ENCODE measurements at places on chromosomes 16 and 17.

- DNase-seq, result no peak
Measured at GRCh38 chr17:79836510-79836971, 2.7 kb downstream of the CBX4 start.

- DNase-seq, result no peak
Measured at GRCh38 chr17:73546114-73546513, 98.1 kb downstream of the SDK2 start.

DNA sequence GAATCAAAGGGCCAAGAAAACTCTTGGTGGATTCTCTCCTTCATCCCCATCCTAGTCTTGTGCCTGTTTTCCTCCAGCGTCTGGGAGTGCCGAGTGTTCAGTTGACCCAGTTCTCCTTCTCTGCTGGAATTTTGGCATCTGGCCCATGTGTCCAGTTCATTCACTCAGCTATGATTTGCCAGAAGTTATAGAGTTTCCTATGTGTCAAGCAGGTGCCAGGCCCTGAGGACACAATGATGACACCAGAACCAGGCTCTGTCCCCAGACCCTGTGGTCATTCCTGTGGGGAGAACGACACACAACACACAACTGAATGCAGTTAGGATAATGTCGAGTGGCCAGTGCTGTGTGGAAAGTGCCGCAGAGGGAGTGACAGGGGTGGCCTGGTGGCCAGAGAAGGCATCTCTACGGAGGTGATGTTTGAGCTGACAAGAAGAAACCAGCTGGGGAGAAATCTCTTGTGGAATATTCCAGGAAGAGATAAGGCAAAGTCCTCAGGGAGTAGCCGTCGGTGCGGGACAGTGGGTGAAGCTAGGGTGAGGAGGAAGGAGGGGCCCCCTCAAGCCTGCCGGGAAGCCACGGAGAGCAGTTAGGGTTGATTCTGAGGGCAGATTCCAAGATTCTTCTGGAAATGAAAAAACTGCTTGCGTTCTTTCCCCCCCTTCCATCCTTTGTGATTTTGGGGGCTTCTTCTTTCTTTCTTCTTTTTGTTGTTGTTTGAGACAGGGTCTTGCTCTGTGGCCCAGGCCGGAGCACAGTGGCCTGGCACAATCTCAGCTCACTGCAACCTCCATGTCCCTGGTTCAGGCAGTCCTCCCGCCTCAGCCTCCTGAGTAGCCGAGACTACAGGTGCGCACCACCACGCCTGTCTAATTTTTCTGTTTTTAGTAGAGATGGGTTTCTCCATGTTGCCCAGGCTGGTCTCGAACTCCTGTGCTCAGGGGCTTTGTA lies 35.8 kb upstream of the IL34 start:
- no peak for DNase-seq

GRCh38 chr16:55169780-55170179 lies 154.2 kb upstream of the IRX6 start:
- no peak for DNase-seq

GRCh38 chr17:7858522-7858810 lies 663 bp downstream of the CYB5D1 start:
- DNase-seq, result peak; percentile 59

- DNase-seq, result no peak
Measured at GRCh38 chr16:65153365-65154105, 31.7 kb upstream of the CDH11 start.

GRCh38 chr16:3589441-3589921 lies 12.3 kb upstream of the NLRC3 start:
- DNase-seq, result no peak

DNA sequence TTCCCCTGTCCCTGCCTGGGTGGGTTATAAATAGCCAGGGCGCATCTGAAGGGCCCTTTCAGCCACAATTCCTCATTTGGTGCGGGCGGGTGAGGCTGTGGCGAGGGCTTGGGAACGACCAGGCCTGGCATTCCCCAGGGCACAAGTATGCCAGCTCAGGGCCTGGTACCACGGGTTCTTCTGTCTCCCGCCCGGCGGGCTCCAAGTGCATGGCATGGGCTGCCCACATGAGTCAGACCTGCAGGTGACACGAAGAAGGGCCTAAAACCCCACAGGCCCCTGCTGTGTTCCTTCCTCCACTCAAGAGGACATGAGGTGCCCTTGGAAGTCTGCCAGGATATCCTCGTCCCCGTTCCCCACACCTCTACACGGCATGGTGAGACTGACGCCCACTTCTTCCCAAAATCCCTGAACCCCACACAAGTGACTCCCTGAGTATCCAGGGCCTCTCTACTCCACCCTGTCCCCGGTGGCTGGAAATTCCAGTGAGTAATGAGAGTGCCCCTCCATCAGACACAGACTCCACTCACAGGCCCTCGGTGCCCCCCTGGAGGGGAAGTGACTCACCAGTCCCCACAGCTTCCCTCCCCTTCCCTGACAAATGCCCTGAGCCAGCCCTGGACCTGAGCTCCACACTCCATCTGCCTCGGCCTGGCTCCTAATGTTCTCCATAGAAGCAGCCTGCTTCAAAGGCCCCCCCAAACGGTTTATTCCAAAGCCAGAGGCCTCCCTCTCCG lies 68.8 kb downstream of the ABR start:
- peak; percentile 78 for DNase-seq

GRCh38 chr16:29815793-29816693 lies at the start of gene PAGR1:
Gene PAGR1, plus strand, starts transcription at chr16:29816152. Its CDS starts 374 bp downstream, at chr16:29816526.
- peak; percentile 100 for DNase-seq

DNA sequence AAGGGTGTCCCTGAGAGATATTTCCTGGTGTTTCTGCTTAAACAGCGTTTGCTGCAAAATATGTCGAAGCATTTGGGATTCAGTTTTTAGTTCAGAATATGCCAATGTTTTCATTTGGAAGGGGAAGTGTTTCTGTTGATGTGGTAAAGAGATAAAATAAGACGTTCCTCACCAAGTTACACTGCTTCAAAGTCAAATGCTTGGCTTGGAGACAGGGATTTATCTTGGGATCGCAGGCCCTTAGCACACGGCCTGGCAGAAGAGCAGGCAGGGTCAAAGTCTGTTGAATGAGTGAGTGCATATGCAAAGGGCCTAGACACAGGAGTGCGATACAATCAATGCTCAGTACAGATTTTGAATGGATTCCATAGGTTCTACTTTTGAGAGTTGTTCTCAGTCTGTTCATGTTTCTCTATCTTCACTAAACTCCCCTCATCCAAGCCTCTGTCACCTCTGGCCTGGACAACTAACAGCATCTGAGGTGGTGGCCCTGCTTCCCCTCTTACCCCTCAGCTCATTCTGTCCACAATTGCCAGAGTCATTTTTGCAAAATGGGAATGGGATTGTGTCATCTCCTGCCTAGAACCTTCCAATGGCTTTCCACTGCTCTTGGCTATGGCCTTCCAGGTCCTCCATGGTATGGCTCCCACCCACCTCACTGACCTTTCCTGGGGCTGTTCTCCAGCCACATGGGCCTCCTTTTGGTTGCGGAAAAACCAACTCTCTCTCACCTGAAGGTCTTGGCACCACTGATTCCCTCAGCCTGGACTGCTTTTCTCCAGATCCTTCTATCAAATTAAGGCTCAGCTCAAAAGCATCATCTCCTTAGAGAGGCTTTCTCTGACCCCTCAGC lies 3.2 kb downstream of the DEXI start:
- no peak for DNase-seq

GRCh38 chr17:44350733-44351226 lies 5.7 kb downstream of the GRN start:
- DNase-seq, result peak; percentile 78

GRCh38 chr17:67801626-67802175 lies 23.6 kb upstream of the BPTF start:
- no peak for DNase-seq

- DNase-seq, result no peak
Measured at GRCh38 chr16:84058664-84059063, 16.1 kb upstream of the SLC38A8 start.

- no peak for DNase-seq
Measured at GRCh38 chr17:48239603-48239995, 132.0 kb downstream of the SNX11 start.

DNA sequence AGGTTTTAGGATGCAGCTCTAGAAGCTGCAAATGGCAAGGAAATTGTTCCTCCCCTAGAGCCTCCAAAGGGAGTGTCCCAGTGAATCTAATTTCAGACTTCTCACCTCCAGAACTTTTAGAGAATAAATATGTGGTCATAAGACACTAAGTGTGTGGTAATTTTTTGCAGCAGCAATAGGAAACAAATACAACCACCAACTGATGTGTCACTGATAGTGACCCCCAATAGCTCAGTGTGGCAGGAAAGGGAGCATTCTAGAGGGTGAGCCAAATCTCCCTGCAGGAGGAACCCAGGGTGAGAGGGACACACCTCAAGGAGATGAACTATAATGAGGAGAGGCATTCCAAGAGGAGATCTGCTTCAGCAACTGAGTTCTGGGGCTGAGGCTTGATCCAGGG lies 4.1 kb downstream of the CCL4L2 start:
- no peak for DNase-seq

GRCh38 chr16:31472709-31473203 lies 804 bp downstream of the TGFB1I1 start:
- DNase-seq, result peak; percentile 60

DNA sequence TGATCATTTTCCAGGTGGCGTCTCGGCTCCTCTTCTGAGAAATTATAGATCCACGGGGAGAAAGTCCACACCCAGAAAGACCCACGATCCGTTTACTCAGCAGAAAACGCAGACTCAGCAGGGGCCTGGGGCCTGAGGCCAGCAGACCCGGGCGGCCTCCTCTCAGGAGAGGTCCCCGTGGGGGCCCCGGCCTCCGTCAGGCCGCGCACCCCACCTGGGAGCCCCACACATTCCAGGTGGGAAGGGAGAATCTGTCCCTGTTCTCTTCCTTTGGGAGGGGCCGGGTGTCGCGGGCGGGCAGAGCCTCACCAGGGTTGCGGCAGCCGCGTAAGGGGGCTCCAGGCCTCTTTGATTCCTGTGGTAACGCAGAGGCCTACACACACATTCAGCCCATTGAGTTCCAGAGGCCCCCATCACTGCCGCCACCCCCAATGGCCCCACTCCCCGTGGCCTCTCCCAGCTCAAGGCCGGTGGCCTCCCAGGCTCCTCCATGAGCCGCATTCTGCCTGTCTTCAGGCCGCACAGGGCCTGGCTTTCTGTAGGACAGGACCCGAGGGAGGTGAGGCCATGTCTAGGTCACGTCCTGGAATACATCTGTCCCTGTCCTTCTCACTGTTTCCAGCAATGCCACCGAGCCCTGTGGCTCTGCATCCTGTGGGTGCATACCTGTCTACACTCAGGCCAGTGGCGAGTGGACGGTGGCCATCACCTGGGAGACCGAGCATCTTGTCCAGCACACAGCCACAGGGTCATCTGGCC lies 1.6 kb upstream of the IGFALS start:
- no peak for DNase-seq

DNA sequence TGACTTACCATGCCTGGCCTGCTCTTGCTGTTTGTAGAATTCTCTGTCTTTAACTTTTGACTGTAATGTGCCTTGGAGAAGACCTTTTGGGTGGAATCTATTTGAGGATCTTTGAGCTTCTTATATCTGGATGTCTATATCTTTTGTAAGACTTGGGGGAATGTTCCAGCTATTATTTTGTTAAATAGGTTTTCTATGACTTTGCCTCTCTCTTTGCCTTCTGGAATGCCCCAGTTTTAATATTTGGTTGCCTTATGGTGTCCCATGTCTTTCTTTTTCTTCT lies 10.3 kb upstream of the PHB1 start:
- DNase-seq, result no peak

- no peak for DNase-seq
Measured at GRCh38 chr16:87135246-87136030, 181.8 kb downstream of the C16orf95 start.

- DNase-seq, result no peak
Measured at GRCh38 chr17:38681096-38681495, 6.3 kb upstream of the EPOP start.

GRCh38 chr17:15278380-15278779 lies 13.3 kb upstream of the PMP22 start:
- no peak for DNase-seq

- no peak for DNase-seq
Measured at GRCh38 chr16:74033441-74033995, 263.1 kb upstream of the PSMD7 start.

DNA sequence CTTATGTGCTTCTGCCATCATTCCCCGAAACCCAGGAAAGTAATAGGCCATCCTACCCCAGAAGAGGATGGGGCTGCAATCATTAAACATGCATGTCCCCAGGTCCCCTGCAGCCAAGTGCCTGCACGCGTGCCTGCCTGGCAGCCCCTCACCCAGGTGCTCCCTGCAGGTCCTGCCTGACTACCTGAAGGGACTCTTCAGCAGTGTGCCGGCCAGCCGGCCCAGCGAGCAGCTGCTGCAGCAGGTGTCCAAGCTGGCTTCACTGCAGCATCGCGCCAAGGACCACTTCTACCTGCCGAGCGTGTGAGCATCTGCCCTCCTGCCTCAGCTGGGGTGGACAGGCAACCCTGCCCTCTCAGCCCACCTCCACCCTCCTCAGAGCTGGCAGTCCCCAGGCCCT lies 16.2 kb upstream of the ALKBH5 start:
- DNase-seq, result no peak

- DNase-seq, result peak; percentile 11
Measured at GRCh38 chr17:80750263-80750662, 205.6 kb downstream of the RPTOR start.

GRCh38 chr16:12311309-12311708 lies 334.8 kb downstream of the SNX29 start:
- no peak for DNase-seq

GRCh38 chr17:83062818-83063671 lies 16.4 kb upstream of the METRNL start:
- DNase-seq, result no peak

DNA sequence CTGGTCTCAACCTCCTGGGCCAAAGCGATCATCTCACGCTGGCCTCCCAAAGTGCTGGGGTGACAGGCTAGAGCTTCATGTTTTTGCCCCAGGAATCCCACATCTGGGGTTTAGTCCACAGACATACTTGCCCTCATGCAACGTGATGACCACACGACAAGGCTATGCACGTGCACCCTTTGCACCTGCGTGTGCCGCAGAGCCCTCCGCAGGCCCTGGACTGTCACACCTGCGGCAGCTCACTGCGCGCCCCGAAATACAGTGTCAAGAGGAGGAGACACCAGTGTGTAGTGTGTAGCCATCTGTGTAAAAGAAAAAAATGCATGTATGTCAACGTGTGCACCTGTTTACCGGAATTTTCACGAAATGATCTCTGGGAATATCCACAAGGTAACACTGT lies 3.5 kb upstream of the MYADML2 start:
- DNase-seq, result no peak

DNA sequence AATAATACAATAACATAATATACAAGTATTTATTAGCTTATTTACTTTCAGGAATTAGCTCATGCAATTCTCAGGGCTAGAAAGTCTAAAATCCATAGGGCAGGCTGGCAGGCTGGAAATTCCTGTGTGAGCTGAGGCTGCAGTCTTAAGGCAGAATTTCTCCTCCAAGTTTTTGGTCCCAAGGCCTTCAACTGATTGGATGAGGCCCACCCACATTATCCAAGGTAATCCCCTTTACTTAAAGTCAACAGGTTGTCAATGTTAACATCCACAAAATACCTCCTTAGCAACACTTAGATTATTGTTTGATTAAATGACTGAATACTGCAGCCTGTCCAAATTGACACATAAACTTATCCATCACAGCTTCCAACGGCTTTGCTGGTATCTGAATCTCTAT lies 32.9 kb upstream of the SOX9 start:
- no peak for DNase-seq

GRCh38 chr16:26363581-26363980 lies 671.8 kb downstream of the HS3ST4 start:
- no peak for DNase-seq

- no peak for DNase-seq
Measured at GRCh38 chr17:40499551-40500189, 1.8 kb downstream of the TNS4 start.

All from CD4-positive, alpha-beta T cell treated with Interleukin-4 for 1 hour (primary cell).